IPS DF 19.7 (cell line): ENCODE measurements at places on chromosomes 1 and 21.

- DNase-seq, result no peak
Observed at GRCh38 chr1:181061891-181062835, 26.3 kb upstream of the IER5 start.

- DNase-seq, result no peak
Observed at GRCh38 chr1:186904361-186904760, 75.6 kb downstream of the PLA2G4A start.

- DNase-seq, result no peak
Observed at GRCh38 chr1:56188855-56189254, 390.5 kb downstream of the PLPP3 start.

DNA sequence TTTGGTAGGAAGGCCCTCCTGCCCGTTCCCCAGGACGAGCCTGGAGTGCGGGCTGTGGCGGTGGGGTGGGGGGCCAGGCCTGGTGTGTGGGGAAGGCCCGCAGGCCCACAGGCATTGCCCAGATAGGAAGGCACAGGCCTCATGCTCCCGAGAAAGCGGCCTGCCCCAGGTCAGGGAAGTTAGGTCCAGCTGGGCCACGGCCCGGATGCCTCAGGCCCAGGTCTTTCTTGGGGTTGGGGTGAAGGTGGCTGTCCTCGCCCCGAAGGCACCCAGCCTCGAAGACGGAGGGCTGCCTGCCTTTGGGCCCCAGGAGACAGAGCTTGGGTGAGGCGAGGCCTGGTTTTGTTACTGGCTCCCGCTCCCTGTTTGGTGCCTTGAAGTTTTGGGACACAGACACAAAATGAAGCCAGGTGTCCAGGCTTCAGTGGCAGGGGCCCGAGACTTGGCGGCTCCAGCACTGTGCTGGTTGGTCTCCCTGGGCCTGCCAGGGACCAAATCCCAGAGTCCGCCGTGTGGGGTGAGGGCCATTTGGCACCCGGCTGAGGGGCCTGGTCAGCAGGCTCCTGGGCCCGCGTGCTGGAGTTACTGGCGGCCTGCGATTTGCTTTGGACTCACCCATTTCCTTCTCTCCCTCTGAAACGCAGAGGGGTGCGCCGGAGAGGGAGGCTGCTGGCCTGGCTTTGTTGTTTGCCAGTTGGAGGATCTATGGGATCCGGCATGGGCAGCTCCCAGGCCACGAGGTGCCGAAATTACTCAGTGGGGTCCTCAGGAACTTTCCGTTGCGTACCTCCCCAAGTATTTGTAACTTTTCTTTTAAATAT lies 2.0 kb downstream of the SKI start:
- no peak for DNase-seq

DNA sequence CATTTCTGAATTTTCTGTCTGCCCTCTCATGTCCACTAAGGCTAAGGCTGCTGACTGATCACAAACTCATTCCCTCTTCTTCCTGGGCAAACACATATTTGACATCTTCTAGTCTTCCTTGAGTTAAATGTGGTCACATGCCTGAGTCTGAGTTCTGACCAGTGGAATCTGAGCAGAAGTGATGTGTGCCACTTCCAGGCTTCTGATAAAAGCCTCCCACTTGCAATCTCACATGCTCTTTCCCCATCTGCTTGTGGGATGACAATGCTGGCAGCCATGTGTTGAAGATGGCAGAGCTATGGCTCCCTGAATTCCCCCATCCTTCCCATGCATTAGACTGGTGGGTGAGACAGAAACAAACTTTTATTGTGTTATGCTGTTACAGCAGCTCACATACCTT lies 149.9 kb upstream of the ZNF648 start:
- no peak for DNase-seq

- no peak for DNase-seq
Observed at GRCh38 chr1:116988908-116989307, 12.7 kb upstream of the CD101 start.

- no peak for DNase-seq
Observed at GRCh38 chr1:5814046-5814619, 178.1 kb downstream of the NPHP4 start.

DNA sequence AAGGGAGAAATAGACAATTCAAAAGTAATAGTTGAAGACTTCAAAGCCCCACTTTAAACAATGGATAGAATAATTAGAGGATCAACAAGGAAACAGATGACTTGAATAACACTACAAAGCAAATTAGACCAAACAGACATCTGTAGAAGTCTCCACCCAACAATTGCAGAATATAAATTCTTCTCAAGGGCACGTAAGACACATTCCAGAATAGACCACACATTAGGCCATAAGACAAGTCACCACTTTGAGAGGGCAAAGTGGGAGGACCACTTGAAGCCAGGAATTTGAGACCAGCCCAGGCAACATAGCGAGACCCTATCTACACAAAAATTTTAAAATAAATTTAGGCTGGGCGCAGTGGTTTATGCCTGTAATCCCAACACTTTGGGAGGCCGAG lies 20.5 kb upstream of the RNF186 start:
- no peak for DNase-seq

GRCh38 chr1:151513626-151514121 lies 2.5 kb downstream of the CGN start:
- DNase-seq, result no peak

- no peak for DNase-seq
Observed at GRCh38 chr21:31795992-31796391, 64.1 kb upstream of the SCAF4 start.

DNA sequence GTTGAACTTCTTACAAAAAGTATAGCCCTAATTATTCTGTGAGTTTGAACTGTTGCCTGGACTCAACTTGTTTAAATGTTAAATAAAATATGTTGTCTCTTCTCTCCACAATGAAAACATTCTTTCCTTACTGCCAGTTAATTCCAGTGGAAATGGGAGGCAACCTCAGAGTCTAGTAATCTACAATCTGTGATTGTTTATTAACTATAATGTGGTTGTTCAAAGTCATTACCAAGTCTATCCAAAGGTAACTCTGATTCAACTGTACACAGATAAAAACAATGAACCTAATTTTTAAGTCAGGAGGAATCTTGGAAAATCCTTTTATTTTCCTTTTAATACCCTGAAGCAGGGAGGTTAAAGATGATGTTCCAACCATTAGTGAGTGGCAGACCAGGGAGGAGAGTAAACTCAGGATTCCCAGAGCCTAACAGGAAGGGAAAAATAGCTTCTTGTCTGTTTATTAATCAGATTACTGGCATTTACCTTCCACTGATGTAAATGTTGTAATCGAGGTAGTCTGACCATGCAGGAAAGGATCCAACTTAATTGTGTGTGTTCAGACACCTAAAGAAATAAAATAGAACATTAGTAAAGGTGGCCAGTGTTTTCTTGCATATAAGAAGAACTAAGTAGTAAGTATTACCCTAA lies 57.1 kb upstream of the TBX15 start:
- DNase-seq, result no peak

DNA sequence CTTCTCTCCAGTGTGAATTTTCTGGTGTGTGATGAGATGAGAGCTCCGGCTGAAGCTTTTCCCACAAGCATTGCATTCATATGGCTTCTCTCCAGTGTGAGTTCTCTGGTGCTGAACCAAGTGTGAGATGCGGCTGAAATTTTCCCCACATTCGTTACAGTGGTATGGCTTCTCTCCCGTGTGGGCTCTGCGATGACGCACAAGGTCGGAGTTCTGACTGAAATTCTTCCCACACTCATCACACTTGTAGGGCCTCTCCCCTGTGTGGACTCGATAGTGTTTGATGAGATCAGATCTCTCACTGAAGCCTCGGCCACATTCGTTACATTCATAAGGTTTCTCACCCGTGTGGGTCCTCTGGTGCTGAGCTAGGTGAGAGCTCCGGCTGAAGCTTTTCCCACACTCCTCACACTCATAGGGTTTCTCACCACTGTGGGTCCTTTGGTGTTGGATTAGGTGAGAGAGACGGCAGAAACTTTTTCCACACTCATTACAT lies 7.4 kb downstream of the ZNF436 start:
- DNase-seq, result no peak

- DNase-seq, result no peak
Observed at GRCh38 chr1:186218654-186219352, 156.2 kb downstream of the TPR start.

- no peak for DNase-seq
Observed at GRCh38 chr1:29519108-29519787, 282.9 kb downstream of the PTPRU start.

GRCh38 chr1:32960342-32960741 lies 4.3 kb downstream of the RNF19B start:
- DNase-seq, result no peak

GRCh38 chr1:184643661-184644060 lies 111.0 kb downstream of the EDEM3 start:
- DNase-seq, result no peak

DNA sequence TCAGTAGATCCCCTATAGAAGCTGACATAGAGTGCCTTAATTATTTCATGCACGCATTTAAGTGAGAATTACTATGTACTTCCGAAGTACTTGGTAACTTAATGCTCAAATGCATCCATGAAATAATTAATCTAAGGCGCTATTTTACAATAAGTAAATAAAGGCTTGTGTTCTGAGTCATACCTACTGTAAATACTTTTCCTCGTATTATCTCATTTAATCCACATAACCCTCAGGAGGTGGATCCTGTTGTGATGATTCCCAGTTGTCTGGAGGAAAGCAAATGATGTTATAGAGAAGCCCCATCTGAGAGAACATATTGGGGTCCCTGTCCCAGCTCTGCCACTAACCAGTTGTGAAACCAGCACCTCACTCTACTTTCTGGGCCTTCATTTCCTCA lies 16.4 kb downstream of the SUSD4 start:
- no peak for DNase-seq

DNA sequence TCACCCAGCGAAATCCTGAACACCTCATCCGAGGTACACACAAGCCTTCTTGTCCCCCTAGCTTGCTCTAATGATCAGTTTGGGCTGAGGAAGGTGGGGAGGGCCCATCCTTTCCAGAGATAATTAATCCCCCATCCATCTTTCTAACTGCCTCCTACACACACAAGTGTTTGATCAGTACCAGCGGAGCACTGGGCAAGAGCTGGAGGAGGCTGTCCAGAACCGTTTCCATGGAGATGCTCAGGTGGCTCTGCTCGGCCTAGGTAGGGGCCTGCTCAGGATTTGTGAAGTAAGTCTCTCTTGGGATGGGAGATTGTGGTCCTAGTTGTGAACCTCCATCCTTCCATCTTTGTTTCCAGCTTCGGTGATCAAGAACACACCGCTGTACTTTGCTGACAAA lies 5.8 kb downstream of the ANXA9 start:
- no peak for DNase-seq

GRCh38 chr1:203799971-203800370 lies 4.5 kb downstream of the ZBED6 start:
- DNase-seq, result no peak

- DNase-seq, result no peak
Observed at GRCh38 chr1:5991381-5992025, 722 bp downstream of the NPHP4 start.

- no peak for DNase-seq
Observed at GRCh38 chr1:12778061-12778460, 4.5 kb downstream of the PRAMEF12 start.

DNA sequence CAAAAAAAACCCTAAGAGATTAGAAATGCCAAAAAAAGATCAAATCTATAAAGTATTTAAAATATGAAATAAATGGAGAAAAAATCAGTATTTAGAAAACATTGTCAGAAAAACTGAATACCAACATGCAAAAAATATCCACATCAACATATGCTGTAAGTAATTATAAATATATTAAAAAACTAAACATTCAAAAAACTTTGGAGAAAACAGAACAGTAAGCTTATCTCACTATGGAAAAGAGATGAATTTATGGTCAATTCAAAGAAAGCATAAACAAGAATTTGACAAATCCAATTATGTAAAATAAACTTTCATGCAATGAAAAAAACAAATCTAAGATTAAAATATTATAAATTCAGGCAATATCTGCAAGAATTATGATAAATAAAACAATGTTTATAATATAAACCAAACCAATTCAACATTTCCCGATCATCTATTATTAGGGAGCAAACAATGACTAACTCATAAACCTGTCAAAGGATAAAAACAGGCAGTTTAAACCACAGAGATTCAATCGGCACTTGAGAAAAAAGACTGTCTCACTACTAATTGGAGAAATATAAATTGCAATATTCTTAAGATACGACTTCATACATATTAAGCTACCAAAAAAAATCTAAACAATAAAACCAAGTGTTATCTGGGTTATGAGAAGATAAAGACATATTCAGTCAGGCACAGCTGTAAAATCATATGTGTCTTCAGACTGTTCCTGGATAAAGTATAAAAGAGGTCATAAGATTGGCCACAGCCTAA lies 21.8 kb downstream of the EYA3 start:
- DNase-seq, result no peak

GRCh38 chr1:83813576-83813975 lies 185.4 kb downstream of the TTLL7 start:
- DNase-seq, result no peak

- no peak for DNase-seq
Observed at GRCh38 chr1:100869996-100870395, 24.6 kb downstream of the EXTL2 start.

DNA sequence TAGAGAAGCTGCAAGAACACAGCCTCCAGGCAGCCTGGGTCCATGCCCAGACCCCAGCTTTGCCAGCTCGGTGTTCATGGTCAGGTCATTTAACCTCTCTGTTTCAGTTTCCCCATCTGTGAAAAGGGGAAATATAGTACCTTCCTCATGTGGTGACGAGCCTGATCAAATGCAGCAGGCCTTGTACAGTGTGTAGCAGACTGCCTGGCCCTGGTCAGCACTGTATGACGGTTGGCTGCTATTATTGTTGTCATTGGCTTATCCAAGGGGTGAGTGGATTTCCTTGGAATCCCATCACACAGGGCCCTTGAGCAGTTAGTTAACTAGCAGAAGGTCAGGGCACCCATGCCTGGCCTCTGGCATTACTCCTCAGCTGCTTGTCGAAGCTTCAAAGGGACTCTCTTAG lies 6.6 kb upstream of the TMEM51 start:
- DNase-seq, result no peak

GRCh38 chr1:56327195-56327594 lies 252.2 kb downstream of the PLPP3 start:
- DNase-seq, result no peak

- DNase-seq, result no peak
Observed at GRCh38 chr21:43762303-43763128, 13.6 kb downstream of the CSTB start.

- DNase-seq, result no peak
Observed at GRCh38 chr1:25662061-25662460, 45.5 kb downstream of the MAN1C1 start.

DNA sequence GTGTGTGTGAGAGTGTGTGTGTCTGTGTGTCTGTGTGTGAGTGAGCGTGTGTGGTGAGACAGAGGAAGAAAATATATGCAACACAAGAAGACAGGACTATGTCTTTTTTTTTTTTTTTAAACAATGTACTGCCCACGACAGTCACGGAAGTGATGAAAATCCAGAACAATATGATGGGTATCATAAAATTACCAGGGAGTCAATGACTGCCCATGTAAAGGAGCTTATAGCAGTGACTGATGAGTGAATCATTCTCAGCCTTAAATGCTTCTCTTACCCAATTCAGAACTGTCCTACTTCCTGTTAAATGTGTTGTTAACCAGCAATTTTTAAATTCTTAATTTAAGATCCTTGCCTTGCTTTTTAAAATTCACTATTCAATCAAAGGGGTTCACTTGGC lies 46.6 kb downstream of the RGS7 start:
- no peak for DNase-seq
